ENCODE measurements at places on chromosomes 6 and 20.

GRCh38 chr6:158837684-158838625, 18.8 kb upstream of the EZR start:
- DNase-seq: peak; percentile 85

- no peak for DNase-seq
These were observed 718.5 kb downstream of the RFPL4B start for GRCh38 chr6:113065611-113066010.

GRCh38 chr6:50198245-50198644, 148.5 kb upstream of the DEFB112 start:
- DNase-seq: no peak

DNA sequence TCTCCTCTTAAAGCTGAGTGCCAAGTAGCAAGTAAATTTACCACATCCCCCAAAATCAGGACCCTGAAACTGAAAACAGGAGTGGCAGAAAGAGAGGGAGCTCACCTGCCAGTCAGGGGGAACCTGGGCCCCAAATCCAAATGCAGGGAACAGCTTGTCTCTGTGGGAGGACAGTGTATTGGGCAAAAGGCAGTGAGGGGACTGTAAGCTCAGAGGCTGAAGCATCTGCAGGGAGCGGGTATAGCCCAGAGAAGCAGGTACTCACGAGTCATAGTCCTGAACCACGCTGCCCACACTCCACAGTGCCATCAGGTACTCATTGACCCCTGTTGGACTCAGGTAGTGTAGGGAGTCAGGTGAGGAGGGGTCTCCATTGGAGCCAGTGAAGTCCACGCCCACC, 15.0 kb downstream of the SPAG4 start:
- no peak for DNase-seq

GRCh38 chr6:110738899-110739365, 76.3 kb downstream of the CDK19 start:
- DNase-seq: no peak

DNA sequence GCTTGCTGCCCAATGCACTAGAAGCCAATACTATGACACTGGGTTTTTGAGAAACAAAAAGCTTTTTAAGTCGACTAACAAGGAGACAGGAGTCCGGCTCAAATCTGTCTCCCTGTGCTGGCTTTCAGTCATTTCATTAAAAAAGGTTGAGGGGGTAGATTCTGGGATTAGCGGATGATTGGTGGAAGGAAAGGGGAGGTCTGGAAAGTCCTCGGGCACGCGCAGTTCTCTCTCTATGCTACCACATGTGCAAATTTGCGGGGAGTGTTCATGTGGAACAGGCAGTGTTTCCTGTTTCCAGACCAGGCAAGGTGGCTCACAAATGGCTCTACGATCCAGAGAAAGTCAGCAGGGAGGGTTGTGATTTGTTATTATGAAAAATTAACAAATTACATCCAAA, 89.1 kb upstream of the TOX2 start:
- DNase-seq: peak; percentile 66

DNA sequence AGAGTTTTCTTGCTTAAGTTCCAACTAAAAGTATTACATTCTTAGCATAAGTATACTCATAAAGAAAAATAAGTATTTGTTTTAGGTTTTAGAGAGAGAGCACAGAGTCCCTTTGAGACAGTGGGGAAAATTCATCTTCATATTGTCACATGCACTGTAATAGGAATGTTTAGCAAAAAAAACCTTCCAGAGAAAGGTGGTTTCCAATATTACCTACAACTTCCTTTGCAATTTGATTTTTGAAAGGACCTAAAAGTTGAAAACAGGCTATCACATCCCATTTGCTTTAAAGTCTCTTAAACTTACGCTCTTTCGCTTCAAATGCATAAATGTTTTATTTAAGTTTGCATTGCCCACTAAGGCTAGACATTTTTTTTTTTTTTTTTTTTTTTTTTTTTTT, 86.4 kb downstream of the OPRM1 start:
- DNase-seq: no peak

Measured in BE2C (cell line).